ENCODE measurements at places on chromosomes 1 and 21.

- no peak for DNase-seq
These were observed 33.6 kb downstream of the AHDC1 start for GRCh38 chr1:27570356-27570755.

GRCh38 chr1:55214212-55214933 is 791 bp downstream of the USP24 start:
- DNase-seq = peak; percentile 37

- DNase-seq = no peak
These were observed 61.6 kb downstream of the DHRS3 start for GRCh38 chr1:12556368-12556930.

- no peak for DNase-seq
These were observed 28.6 kb downstream of the AGPAT3 start for GRCh38 chr21:43893536-43894205.

- no peak for DNase-seq
These were observed 158.5 kb downstream of the HS2ST1 start for GRCh38 chr1:87072904-87073303.

- DNase-seq = no peak
These were observed 644.2 kb downstream of the PTPRU start for GRCh38 chr1:29880556-29880955.

- no peak for DNase-seq
These were observed 106.6 kb downstream of the VPS13D start for GRCh38 chr1:12336413-12336812.

DNA sequence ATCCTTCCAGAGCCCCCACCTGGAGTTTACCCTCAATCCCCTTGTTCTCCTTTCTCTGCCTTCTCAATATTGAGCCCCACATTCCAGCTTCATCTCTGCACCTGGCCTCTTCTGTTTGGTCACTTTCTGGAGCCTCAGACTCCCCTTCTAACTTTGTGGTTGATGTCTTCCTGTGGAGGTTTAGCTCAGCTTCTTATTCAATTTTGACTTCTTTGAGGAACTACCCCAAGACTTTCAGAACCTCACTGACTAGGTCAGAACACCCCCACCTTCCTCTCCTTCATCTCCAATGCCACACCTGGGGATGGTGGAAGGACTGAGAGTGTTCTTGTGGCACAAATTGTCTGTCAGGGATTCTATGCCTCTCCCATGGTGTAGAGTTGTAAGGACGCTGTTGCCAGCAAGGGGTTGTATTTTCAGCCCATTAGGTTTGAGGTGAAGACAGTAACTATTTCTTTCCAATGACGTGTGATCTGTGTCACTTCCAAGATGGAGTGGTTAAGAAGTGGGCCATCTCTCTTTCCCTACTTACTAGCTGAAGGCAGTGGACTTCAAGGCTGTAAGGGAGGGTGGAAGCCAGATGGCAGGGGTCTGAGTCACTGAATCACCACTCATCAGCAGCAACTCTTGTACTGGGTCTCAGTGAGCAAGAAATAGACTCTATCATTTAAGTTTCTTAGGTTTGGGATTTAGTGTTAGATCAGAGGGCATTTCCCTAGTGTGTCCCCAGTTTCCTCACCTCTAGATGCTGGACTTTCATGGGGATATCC is 80.6 kb downstream of the PAPPA2 start:
- DNase-seq = no peak

- no peak for DNase-seq
These were observed 37.4 kb upstream of the SLC30A1 start for GRCh38 chr1:211616231-211616964.

DNA sequence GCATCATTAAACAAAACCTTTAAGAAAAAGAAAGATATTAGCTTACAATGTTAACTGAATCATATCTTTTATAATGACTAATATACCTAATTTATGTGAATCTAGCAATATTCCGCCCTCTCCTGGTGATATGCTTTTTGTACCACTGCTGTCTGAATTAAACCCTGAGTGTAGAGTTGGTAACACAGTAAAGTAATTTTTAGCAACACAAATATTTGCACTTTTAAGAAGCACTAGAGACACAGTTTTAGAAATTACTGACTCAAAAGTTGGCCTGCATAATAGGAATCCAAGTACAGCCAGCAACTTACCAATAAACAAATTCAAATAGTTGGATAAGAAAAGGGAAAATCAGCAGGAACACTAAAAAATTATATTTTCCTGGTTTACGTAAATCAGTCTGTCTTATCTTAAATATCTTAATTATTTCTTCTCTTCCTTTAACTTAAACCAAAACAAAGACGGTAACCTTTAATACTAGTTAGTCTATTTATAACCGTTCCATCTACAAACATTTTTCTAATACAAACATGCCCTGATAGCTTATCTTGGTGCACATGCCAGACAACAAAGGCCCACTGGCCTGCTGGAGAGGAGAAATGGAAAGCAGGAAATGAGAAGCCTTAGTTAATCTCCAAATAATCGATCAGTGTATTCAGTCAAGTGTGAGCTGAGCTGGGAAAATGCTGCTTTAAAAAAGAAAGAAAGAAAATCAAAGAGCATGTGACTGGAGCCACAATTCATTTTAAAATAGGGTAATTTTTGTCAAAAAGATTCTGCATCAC is 246.0 kb downstream of the RERE start:
- peak; percentile 1 for DNase-seq

DNA sequence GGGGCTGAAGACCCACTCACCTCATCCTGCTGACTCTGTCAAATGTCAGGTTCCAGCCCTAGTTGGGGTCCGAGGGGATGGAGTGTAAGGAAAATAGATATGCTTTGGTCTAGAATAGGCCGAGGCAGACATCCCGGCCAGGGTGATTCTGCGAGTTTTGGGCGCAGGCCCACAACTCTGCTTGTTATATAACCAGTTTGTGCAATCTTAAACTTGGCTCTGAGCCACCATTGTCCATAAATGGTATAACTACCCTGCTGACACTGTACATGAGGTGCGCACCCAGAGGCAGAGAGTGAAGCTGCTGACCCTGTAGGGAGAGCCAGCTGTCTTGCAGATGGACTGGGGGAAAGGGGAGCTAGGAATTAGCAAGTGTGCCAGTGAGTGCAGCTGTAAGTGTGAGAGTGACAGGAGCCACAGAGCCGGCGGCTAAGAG is 1388.8 kb downstream of the AMY1C start:
- DNase-seq = no peak

DNA sequence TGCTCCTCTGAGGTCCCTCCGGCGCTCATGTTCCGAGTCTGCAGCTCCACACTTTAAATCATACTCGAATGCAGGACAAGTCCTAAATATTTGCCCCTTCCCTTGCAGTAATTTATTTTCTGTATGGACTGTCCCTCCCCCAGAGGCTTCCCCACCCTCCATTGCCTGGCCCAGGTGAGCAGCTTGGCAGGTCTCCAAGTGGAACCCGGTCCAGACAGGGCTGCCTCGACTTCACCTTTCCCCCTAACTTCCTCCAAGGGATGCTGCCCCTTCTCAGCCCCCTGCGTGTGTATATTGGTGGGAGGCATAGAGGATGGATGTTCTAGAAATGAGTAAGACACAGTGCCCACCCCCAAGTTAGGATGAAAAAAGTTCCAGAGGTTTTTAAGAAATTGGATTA is 5.4 kb upstream of the OPTC start:
- DNase-seq = no peak

DNA sequence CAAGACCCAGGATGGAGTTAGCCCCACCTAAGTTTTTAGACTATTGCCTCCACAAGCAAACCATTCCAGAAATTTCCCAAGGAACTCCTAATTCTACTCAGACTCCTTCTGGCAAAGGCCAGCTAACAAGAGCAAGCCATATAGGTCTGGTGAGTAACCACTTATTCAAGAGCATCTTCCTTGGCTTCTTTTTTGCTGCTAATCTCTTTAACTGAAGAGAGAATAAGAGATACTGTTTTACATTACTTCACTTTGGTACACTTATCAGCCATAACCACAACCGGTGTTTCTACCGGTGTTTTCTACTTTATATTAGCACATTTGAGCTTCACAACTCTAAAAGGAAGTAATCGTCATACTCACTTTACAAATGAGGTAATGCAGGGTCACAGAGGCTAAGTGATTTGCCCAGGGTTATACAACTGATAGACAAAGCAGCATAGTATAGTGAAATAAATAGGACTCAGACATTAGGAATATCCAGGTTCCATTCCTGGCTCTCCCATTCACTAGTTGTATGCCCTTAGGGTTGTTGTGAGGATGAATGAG is 1.7 kb upstream of the EPS15 start:
- DNase-seq = no peak

- DNase-seq = peak; percentile 44
These were observed 19.0 kb upstream of the JUN start for GRCh38 chr1:58802640-58803399.

- DNase-seq = no peak
These were observed 127.0 kb upstream of the F3 start for GRCh38 chr1:94668528-94668927.

GRCh38 chr1:96559707-96560596 is 161.6 kb upstream of the PTBP2 start:
- DNase-seq = no peak
